ENCODE measurements at places on chromosomes 5 and 9.
A peak's percentile ranks its signal among the peaks of the same experiment; 100 is the strongest.

DNA sequence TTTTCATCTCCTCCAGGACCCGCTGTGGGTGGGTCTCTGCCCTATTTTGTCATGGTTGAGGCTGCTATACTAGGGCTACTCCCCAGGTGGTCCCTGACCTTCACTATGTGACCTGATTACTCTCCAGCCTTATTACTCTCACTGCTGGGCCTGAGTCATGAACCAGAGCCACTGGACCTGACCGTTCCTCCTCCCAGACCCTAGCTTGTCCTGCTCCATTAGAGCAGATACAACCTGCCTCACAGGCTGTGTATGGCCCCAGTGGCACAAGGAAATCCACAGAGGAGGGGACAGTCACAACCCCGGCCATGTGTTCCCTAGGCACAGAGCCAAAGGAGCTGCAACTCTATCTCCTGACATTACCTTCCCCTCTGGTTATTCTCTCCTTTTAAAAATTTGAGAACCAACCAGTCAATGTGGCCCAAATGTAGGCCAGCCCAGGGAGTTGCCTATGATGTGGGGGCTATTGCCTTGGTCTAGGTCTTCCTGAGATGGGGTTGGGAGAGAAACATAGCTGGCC lies 96.0 kb upstream of the FSTL4 start:
- no peak for DNase-seq

DNA sequence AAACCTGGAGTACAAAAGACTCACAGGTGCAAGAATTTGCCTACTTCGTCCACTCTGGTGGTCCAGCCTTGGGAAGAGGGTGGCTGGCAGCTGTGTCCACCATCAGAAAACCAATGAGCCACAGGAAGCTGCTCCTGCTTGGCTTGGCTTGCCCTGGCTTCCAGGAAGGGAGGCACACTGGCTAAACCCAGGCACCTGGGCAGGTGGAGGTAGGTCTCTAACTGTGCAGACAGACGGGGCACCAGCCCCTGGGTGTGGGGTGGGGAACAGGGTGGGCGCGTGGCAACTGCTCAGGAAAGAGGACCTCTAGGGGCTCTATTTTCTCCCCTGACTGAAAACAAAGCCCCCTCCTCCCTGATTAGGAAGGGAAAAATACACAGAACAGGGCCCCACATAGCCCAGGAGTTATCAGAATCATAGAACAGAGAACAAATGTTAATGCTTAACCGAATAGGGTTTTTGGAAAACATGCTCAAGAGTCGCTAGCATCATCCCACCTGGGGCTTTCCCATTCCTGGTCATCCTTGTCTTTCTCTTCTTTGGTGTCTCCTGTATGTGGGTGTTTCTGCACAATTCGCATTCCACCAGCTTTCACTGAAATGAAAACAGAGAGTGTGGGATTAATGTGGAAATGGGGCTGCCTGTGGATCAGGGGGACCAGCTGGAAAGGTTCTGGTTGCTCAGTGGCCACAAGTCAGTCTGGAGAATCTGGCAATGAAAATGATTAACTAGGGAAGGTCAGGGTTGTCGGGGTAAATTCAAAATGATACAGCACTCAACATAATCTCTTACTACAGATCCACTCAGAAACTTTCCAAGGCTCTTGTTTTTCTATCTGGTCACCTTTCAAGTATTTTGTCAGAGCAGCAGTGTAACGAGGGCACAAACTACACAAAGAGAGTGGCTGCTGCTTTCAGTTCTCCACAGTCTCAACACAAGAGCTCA lies 13.1 kb downstream of the DAP start:
- no peak for DNase-seq

DNA sequence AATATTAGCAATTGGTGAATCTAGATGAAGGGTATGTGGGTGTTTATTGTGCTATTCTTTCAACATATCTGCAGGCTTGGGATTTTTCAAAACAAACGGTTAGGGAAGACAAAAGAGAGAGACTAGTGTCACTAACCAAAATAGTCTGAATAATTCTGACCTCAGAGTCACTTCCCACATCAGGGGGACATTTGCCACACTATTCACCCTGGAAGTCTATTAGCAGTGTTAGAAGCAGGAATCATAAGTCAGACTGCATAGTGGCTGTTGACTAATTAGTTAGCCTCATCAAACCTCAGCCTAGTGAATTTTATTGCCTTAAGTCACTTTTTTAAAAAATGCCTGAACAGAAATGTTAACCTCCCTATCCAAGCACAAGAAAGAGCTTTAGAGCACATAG lies 169.2 kb upstream of the RGMB start:
- DNase-seq = no peak

DNA sequence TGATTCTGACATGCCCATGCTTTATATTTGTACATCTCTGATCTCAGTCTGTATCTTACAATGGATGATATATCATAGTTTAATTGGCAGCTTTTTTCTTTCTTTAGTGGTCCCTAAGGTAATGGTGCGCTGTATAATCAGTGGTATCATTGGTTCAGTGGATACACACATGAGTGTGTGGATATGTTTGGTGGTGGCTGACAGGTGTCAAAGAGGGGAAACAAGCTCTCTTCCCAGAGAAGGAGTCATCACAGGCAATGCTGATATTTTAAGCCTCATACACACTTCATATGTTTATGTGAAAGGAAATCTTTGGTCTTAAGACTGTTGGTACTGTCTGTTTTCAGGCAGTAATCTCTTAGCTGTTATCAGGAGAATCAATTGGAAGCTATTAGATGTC lies 52.1 kb upstream of the KIAA1958 start:
- no peak for DNase-seq

DNA sequence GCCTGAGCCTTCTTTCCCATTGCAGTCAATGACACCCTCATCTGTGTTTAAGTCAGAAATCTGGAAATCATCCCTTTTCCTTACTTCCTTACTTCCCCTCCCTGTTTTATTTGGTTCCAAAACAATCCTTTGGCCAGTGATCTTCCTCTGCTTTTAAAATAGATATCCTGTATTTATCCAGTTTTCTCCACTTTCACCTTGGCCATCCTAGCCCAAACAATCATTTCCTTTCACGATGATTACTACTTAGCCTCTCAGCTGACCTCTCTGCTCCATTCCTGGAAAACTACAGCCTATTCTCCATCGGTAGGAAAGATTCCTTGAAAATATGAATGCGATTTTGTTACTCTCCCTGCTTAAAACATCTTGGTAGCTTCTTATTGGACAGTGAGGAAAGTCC lies 565.4 kb downstream of the TLR4 start:
- no peak for DNase-seq

GRCh38 chr9:72420783-72421182 lies 55.8 kb upstream of the ZFAND5 start:
- no peak for DNase-seq

DNA sequence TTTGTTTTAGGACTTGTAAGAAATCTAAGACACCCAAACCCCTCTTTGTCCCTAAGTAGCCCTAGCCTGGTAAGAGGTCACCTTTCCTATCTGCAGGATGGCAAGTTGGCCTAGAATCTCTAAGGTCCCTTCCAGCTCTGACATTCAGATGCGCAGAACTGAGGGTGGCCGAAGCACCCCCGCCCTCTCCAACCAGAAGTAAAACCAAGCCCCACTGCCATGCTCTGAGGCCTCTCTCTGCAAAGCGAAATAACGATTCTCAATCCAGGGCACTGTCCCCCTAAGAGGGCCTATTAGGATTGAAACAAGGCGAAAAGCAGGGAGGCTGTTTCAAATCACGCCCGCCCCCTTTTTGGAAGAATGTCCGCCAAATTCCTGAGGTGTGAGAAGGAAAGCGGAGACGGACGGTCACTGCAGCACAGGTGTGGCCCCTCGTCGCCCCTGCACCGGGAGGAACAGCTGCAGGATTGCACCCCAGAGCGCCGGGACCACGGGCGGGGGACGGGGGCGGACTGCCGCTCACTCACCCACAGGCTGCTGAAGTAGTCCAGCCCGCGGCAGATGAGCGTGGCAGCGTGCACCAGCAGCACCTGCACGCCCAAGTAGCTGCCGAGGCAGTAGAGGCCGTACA lies 824 bp downstream of the TMEM245 start:
- DNase-seq = peak; percentile 1

DNA sequence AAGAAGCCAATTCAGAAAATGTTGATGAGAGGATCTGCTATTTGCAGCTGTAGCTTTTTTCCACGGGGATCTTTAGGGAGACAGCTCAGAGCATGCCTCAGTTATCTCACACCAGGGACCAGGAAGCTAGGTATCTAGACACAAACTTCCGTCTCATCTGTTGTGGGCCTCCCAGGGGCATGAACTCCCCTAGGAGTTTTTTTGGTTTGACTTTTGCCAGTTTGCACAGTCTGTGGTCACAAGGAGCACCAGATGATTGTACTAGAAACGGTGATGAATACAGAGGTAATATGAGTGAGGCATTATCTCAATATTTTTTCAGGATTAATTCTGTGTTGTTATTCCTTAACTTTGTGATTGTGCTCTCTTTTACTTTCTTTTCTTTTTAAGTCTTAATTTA lies 533.2 kb upstream of the SEMA6A start:
- no peak for DNase-seq

- DNase-seq = no peak
Measured at GRCh38 chr9:109270971-109271925, 49.6 kb downstream of the EPB41L4B start.

DNA sequence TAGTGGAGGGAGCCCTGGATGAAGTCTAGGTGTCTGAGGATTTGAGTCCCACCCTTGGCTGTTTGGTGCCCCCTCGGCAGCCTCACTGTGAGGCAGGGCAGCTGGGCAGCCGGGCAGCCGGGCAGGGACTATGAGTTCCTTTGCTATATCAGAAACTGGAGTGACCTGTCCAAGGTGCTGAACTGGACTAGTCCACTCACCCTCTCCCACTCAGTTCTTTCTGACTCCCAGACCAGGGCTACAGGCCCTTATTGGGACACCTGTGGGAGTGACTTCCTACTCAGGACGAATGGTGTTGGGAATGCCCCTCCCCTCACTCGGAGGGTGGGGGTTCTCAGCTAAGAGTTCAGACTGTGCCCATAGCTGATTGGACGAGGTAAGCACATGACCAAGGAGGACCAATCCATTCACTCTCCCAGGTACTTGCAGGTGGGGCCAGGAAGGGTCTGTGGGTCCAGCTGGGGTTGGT lies 34.1 kb upstream of the RAPGEF1 start:
- DNase-seq = no peak

GRCh38 chr5:137714946-137715345 lies 20.9 kb downstream of the KLHL3 start:
- no peak for DNase-seq

DNA sequence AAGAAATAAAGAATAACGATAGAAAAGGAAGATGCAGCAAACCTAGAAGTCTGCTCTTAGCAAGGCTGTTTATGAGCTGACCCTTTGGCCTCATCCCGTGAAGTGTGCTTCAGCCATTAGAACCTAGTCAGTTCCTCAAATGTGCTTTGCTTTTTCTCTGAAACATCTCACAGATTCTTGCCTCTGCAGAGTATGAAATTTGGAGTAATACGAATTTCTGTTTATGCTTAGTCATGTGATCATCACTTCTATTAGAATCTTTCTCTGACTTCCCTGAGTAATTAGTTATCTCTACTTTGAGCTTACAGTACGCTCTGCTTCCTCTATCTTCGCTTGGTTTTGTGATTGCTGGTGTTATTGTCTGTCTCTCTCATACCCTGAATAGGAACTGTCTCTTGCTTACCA lies 11.3 kb downstream of the CYSTM1 start:
- no peak for DNase-seq

DNA sequence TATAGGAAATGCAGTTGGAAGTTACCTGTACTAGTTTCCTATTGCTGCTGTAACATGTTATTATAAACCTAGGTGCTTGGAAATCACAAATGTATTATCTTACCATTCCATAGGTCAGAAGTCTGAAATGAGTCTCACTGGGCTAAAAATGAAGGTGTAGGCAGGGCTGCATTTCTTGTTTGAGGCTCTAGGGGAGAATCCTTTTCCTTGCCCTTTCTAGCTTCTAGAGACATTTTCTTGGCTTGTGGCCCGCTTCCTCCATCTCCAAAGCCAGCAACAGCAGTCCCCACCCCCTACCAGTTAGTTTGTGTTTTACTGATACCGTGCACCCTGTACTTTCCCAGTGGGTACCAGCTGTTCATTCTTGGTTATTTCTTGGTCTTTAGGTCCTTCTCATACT lies 153.3 kb downstream of the SLF1 start:
- DNase-seq = no peak

DNA sequence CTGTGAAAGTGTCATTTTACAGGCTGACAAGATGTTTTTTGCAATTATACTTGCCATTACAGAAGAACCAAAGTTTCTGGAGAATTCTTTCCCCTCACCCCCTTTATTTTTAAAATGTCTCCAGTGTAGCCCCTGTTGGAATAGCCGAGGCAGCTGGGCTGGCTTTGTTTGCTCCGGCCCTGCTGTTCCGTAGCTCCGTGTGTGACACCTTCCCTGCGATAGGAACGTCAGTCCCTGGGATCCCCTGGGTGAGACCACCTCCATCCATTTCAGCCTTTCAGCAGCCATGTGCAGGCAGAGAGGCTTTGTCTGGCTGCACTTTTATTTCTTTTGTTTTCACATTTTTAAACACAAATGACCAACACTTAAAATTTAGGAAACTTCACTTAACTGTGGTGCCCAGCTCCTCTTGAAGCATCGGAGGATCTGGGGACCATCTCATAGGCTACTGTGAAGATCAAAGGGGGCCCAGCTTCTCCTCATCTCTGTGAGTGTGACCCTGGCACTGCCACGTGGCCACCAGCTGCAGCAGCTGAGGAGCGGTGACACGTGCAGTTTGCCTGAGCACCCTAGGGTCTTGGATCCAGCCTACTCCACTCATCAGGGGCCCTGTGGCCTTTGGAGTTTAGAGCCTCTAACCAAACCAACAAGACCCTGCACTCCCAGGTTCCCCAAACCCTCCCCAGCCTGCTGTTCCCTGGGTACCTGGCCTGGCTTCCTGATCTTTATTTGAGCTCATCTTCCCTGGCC lies 125.7 kb upstream of the RAPGEF1 start:
- DNase-seq = no peak

All from stimulated activated CD8-positive, alpha-beta memory T cell treated with anti-CD3 and anti-CD28 coated beads, Interleukin-4, amount 100 ng/mL, for 4 hours (primary cell).